ENCODE measurements at places on chromosomes 3 and 15.

DNA sequence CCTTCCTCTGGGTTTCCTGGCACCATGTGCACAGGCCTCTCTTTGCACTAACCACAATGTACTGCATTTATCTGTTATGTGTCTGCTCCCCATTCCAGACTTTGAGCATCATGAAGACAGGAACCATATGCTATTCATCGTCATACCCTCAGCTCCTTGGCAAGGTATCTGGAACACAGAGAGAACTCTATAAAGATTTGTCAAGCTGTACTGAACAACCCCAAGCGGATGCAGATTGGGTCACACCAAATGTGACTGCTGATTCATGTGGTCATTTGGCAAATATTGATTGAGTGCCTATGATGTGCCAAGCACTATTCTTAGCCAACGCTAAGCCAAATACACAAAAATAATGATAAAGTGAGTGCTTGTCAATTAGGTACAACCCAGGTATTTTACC, 7.5 kb upstream of the MEGF11 start:
- no peak overlapping the region for H3K4me3 ChIP-seq
- peaks cover 9% of the 10 kb centered on the region for H3K27me3 ChIP-seq
- H3K4me1 ChIP-seq: no peaks in the 10 kb centered on the region
- H3K27ac ChIP-seq: no peak overlapping the region

DNA sequence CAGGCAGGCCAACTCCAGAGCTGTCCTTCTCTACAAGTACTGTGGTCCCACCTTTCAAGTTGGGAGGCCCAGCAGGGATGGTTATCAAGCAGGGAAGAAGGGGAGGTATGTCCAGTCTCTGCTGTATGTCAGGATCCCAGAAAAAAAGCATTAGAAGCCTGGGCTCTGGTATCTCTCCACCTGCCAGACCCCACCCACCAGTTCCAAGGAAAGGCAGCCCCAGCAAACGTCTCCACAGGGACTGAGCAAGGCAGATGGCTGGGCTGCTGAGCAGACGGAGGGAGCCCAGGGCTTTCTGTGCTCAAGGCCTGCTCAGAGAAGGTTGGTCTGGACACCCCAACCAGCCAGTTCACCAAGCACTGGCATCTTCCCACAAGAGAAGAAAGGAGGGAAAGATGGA, 287.8 kb downstream of the XXYLT1 start:
- peaks cover 5% of the 10 kb centered on the region for H3K4me1 ChIP-seq
- H3K27me3 ChIP-seq: no peaks in the 10 kb centered on the region
- no peak for DNase-seq
- no peak overlapping the region for H3K4me3 ChIP-seq
- no peaks in the 10 kb centered on the region for H3K36me3 ChIP-seq

DNA sequence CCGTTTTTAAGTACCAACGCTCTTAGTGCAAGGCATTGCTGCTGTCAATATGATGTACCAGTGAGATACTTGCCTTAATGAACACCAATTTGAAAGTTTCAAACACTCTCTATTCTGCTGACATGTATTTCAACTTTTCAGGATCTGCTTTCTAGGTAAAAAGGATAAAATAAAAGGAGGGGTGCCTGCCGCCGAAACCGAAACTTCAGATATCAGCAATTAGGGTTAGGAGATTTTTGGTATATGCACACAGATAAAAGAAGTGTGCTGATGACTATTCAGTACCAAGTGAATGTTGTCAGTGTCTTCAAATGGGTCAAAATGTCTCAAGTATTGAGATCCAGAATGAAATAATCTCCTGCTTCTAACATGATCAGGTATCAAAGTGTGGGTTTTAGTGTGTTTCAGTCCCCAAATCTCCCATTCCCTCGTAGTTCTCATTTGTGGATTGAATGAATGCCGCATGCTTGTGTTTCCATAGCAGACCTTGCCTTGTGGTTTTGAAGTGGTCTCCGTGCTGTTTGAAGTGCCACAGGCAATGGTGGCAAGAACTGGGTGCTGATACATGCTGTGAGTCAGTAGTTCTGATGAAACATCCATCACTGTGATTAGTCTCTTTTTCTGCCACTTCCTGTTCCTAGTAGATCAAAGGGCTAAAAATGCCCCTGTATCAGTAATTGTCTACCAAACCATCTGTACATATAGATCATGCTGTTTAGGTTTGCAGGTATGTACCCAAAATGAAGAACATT, 22.5 kb downstream of the CHST14 start:
- H3K27ac ChIP-seq: no peak overlapping the region
- H3K36me3 ChIP-seq: no peaks in the 10 kb centered on the region
- peaks cover 6% of the 10 kb centered on the region for H3K27me3 ChIP-seq

GRCh38 chr3:30952786-30953185, 58.3 kb upstream of the GADL1 start:
- DNase-seq: no peak
- H3K36me3 ChIP-seq: no peaks in the 10 kb centered on the region
- no peaks in the 10 kb centered on the region for H3K4me1 ChIP-seq
- H3K4me3 ChIP-seq: no peak overlapping the region
- no peaks in the 10 kb centered on the region for H3K27me3 ChIP-seq
- H3K27ac ChIP-seq: no peak overlapping the region

DNA sequence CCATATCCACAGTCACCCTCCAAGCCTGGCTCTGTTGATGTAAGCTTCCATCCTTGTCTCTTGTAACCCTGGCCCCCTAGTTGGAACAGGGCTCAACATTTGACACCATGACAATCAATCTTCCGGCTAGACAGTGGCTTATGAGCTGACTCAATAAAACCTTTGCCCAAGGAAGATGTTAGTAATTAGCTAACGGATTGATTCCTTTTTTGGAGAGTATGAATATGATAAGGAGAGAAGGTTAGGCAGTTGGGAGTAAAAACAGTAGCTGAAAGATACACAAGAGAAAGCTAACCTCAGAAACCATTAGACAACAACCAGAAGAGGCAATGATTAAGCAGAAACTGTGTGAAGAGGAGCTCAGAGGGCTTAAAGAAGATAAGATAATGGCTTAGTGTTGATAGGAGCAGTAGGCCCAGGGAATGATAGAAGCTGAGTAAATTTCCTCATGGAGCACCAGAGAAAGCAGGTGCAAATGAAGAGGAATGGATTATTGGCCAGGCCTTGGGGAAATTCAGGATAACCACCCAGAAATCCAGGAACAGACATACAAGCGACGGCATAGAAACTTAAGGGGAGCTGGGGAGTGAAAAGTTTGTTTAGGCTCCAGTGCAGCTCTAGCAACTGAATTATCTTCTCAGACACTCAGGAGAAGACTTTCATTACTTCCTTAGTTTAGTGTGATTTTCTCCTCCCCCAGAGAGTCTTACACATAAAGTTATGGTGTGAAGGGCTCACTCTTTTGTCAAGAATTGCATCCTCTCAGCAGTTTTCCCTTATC, 7.8 kb upstream of the RFX7 start:
- no peak overlapping the region for H3K27ac ChIP-seq
- DNase-seq: no peak
- H3K4me1 ChIP-seq: peaks cover 7% of the 10 kb centered on the region
- H3K36me3 ChIP-seq: peaks cover 2% of the 10 kb centered on the region
- no peak overlapping the region for H3K4me3 ChIP-seq

GRCh38 chr3:155753038-155753639, 8.3 kb upstream of the PLCH1 start:
- peaks cover 12% of the 10 kb centered on the region for H3K4me1 ChIP-seq
- no peaks in the 10 kb centered on the region for H3K36me3 ChIP-seq
- DNase-seq: no peak
- H3K27me3 ChIP-seq: no peaks in the 10 kb centered on the region
- H3K4me3 ChIP-seq: no peak overlapping the region
- H3K27ac ChIP-seq: no peak overlapping the region

GRCh38 chr3:62046326-62046725, 327.0 kb downstream of the FEZF2 start:
- H3K4me1 ChIP-seq: no peaks in the 10 kb centered on the region
- no peaks in the 10 kb centered on the region for H3K27me3 ChIP-seq
- H3K4me3 ChIP-seq: no peak overlapping the region
- no peaks in the 10 kb centered on the region for H3K36me3 ChIP-seq
- DNase-seq: no peak

DNA sequence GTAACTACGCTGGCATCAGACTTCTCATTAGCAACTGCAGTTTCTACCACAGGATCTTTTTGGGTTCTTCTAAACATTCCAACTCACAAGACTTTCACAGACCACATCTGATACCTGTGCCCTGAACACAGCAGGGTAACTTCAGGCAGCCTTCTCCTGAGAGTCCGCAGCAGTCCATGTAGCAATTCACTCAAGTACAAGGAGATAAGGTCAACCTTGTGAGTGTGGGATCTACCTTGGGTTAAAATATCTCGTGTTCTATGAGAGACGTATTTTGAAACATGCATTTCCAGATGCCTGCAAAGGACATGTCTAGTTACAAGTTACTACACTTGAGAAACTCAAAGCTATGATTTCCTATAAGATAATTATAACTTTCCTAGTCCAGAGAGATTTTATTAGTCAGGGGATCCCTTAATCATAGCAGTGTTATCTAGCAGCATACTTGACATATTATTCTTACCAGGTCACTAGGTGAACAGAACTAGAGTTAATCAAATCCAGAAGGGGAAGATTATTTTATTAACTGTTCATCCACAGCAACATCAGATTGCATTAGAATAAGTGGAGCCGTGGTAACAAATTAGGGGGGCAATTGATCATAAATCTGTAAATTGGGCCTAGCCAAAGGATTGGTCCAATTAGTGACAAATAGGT, 66.4 kb downstream of the ASTE1 start:
- no peaks in the 10 kb centered on the region for H3K4me1 ChIP-seq
- H3K4me3 ChIP-seq: no peak overlapping the region
- H3K27me3 ChIP-seq: no peaks in the 10 kb centered on the region
- peaks cover 6% of the 10 kb centered on the region for H3K36me3 ChIP-seq

- peaks cover 5% of the 10 kb centered on the region for H3K27me3 ChIP-seq
- H3K36me3 ChIP-seq: no peaks in the 10 kb centered on the region
- DNase-seq: no peak
- no peak overlapping the region for H3K4me3 ChIP-seq
- H3K27ac ChIP-seq: no peak overlapping the region
Measured at GRCh38 chr15:66921319-66921915, 144.0 kb upstream of the SMAD3 start.

DNA sequence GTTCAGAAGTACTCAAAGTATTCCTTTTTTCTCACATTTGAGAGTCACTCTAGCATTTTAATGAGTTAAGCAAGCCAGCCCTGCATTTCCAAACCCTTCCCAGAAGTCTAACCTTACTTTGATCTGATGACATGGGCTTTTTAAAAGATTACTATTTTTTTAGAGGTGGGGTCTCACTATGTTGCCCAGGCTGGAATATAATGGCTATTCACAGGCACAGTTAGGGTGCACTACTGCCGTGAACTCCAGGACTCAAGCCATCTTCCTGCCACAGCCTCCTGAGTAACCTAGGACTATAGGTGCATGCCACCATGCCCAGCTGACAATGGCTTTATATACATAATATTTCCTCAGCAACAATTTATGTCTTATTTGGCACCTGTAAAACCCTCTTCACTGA, 64.1 kb upstream of the GOLGA6B start:
- no peak overlapping the region for H3K4me3 ChIP-seq
- no peak for DNase-seq
- no peak overlapping the region for H3K27ac ChIP-seq
- no peaks in the 10 kb centered on the region for H3K27me3 ChIP-seq
- peaks cover 30% of the 10 kb centered on the region for H3K36me3 ChIP-seq

DNA sequence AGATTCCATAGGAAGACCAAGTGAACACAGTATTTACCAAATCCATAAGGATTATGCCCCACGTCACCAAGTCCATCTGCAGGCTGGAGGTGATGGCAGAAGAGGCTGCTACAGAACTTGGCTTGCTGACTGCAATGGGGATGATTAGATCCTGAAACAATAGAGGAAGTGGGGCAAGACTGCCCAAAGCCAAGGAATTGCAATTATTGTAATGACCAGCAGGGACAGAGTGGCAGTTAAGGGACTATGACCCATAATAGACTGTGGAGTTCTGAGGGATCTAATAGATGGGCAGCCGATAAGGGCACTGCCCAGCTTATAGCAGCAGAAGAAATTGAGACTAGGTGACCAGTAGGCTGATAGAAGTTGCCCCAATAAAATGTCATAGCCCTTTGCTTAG, 108.4 kb downstream of the MINAR1 start:
- no peak overlapping the region for H3K27ac ChIP-seq
- H3K36me3 ChIP-seq: no peaks in the 10 kb centered on the region
- H3K4me1 ChIP-seq: no peaks in the 10 kb centered on the region
- no peaks in the 10 kb centered on the region for H3K27me3 ChIP-seq

DNA sequence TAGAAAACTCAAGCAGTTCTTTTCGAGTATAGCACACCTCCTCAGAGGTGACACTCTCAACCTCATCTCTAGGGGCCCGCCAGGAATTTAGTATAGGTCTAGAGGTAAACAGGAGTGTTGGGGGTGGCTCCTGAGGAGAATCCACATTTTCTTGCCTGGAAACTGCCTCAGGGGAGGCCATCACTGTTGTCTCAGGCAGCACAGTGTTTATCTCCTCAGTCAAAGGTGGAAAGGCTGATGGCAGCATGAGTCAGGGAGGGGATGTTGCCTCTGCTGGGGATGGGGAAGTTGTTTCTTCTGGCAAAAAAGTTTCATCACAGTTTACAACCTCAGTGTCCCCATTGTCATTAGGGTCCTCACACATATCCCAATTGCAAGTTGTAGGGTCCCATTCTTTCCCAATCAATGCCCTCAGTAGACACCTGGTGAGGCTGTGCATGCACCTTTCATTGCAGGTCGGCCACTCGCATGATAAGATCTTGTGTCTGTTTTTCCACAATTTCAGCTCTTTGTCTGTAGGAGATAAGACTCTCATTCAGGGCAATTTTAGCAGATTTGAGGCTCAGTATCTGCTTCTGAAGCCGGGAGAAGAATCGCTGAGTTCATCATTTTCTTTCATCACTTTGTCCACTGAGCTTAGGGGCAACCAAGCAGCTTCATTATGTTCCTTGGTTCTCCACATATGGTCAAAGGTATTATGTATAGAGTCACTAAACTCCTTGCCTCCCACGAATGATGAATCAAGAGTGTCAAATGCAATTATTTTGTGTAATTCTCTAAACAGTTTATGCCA, 25.8 kb downstream of the NAALADL2 start:
- H3K27me3 ChIP-seq: no peaks in the 10 kb centered on the region
- H3K36me3 ChIP-seq: no peaks in the 10 kb centered on the region
- H3K4me1 ChIP-seq: no peaks in the 10 kb centered on the region
- no peak overlapping the region for H3K4me3 ChIP-seq
- H3K27ac ChIP-seq: no peak overlapping the region

DNA sequence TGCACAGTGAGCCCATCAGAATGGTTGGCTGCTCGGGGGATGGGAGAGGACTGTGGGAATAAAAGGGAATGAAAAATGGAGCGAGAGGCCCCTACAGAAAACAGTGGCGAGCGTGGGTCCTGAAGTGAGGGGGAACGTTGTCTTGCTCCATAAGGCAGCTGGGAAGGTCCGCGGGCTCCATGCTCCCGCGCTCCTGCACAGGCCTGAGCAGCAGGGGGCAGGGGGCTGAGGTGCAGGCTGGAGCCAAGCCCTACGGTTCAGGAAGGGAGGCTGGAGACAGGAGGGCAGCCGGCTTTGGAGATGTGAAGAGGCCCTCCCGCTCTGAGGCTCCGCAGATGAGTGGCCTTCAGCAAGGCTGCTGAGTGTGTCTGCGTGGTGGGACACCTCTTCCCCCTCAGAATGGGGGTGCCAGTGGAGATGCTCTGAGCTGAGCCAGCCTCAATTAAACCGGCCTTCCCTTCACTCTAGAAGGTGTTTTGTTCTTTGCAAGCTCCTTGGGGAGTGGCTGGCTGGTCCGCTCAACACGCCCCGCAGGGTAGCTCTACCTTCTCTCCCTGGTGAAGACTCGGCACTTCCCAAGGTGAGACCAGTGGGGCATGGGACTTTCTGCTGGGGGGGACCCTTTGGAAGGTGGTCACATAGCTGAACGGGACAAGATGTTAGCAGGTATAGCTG, 208.0 kb downstream of the XXYLT1 start:
- no peak overlapping the region for H3K4me3 ChIP-seq
- no peaks in the 10 kb centered on the region for H3K27me3 ChIP-seq
- H3K36me3 ChIP-seq: no peaks in the 10 kb centered on the region

Measured in neuronal stem cell (in vitro differentiated cells).